ENCODE measurements at places on chromosomes 13 and 19. TPM values are rescaled to one million over a fixed set of nuclear protein-coding genes. Genes with fewer than 3 reads are reported as not detected.

DNA sequence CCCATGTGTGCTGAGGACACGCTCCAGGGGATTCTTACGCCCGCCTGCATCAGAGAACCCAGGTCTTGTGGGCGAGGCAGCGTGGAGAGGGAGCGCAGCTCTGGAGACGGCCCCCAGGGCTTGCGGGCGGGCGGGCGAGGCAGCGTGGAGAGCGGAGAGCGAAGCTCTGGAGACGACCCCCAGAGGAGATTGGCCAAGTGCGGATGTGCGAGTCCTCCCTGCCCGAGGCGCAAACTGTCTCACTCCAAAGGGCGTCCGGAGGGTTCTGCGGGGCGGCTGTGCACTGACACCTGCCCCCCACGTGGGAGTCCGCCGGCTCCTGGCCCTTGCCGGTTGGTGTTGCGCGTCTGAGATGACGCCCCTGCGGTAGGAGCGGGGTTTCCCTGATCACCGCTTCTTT, 39.8 kb downstream of the MCF2L start:
- no peak for DNase-seq

DNA sequence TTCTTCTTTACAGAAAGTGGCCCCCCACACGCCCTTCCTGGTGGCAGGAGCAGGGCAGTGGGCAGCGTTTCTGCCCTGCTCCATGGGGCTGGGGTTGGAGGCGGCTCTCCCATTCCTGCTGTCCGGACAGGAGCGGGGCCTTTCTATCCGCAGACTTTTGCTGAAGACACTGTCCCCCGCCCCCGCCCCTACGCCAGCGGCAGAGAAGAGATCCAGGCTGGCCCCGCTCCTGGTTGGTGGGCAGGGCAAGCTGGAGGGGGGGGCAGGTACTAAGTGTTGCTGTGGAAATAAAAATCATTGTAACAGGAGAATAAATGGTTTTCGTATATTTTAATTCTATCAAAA, 81.7 kb downstream of the ZNF429 start:
- no peak for DNase-seq

GRCh38 chr19:57334191-57334590, 13.9 kb downstream of the ZNF543 start:
- DNase-seq, result no peak

DNA sequence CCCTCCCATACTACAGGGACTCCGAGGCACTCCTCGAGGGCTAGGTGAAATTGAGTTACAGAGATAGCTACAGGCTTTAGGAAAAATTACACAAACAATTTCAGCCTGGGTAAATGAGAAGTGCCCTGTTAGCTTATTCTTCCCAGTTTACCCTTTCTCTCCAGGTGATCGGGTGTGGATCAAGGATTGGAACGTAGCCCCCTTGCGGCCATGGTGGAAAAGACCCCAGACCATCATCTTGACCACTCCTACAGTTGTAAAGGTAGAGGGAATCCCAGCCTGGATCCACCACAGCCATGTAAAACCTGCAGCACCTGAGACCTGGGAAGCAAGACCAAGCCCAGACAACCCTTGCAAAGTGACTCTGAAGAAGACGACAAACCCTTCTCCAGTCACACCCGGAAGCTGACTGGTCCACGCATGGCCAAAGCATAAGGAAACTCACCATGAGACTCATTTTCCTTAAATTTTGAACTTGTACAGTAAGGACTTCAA, 600.6 kb downstream of the UQCRFS1 start:
- no peak for DNase-seq

DNA sequence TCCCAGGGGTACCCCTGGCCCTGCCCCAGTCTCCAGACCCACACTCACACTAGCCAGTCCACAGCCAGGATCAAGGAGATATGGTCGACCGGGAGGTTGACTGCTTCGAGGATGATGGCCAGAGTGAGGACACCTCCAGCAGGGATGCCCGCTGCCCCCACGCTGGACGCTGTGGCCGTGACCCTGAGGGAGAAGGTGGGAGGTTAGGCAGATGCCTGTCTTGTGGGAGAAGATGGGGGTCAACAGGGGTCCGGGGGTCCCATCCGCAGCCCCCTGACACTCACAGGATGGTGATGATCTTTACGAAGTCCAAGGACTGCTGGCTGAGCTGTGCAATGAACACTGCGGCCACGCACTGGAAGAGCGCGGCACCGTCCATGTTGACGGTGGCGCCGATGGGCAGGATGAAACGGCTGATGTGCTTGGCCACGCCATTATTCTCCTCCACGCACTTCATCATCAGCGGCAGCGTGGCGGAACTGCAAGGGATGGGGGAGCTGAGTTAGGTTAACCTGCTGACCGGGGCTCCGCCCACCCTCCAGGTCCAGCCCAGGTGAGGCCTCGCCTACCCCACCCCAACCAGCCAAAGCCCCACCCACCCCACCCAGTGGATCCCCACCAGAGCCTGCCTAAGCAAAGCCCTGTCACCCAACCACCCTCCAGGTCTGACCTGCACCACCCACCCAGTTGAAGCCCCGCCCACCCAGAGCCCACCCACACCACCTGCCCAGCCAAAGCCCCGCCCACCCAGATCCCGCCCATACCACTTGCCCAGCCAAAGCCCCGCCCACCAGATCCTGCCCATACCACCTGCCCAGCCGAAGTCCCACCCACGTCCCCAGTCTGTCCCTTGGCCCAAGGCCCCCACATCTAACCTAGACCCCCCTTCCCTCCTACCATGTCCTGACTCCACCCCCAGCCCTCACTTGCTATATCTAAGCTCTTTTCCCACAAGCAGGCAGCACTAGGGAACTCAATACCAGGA, 11.2 kb downstream of the SLC1A5 start:
- DNase-seq, result no peak

DNA sequence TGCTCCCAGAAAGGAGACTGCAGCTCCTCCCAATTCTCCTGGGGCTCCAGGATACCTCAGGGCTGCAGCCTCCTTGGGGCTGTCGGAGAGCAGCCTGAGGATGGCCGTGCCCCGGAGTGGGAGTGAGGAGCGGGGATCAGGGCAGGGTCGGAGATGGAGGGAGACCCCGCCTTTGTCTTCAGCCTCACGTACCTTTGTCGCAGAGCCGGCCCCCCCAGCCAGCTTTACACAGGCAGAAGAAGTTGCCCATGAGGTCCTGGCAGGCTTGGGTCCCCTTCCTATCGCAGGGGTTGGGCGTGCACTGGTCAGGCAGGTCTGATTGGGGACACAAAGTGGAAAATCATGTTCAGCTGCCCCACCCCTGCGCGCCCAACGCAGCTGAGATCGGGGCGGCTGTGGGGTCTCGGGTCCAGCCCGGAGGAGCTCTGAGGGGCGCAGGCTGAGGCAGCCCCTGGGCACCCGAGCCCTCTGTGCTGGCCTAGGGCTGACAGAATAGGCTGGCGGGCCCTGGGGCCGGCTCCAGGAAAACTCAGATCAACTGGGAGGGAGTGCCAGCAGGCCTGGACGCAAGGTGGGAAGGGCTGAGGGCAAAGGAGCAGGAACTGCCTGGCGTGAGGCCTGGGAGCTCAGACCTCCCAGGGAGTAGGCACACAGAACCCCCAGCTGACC, 24.2 kb downstream of the GAS6 start:
- no peak for DNase-seq

DNA sequence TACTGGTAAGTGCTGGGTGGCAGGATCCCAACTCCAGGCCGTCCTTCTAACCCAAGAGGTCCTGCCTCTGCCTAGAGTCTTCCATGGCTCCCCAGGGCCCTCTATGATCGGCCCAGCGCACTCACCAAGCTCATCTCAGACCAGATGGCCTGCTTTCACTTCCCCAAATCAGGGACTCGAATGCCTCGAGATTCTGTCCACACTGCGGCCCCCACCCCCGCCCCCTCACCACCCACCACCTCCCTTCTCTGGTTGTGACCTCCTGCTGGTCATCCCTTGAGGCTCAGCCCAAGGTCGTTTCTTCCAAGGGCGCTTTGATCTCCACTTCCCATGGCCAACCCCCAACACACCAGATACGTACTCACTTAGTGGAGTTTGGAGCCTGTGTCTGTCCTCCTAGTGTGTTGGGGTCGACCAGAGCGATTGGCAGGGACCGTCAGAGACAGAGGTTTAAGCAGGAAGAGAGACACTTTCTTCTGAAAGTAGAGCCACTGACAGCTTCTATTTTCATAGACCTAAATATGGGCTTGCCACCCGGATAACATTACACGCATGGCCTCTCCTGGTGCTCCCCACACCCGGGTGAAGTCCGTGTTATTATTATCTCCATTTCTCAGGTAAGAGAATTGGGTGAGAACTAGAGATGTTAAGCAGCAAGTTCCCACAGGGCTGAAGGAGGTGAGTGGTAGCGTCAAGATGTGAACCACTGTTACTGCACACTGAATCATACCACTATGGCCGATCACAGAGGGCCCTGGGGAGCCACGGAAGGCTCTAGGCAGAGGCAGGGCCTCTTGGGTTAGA, at the start of gene FCER2:
Gene FCER2, minus strand, starts transcription at position 478 of the 804 bp plus-strand sequence. CDS start 2,371 bp downstream, outside the sequence.
- DNase-seq, result no peak

DNA sequence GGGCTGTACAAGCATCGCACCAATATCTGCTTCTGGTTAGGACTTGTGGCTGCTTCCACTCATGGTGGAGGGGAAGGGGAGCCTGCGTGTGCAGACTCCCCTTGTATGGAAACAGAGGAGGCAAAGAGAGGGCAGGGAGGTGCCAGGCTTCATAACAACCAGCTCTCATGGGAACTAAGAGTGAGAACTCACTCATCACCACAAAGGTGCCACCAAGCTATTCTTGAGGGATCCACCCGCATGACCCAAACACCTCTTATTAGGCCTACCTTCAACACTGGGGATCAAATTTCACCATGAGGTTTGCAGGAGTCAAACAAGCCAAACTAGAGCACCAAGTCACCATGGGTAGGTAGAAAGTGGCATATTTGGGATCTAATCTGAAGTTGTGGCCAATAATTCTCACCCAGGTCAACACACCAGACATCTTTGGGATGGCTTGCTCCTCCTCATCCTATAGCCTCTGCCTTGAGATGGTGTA, 46.4 kb downstream of the RUBCNL start:
- no peak for DNase-seq

Gene SERP2
- polyA plus RNA-seq, result 5.7 TPM

Gene NTN5
- 0.10 TPM for polyA plus RNA-seq

Gene IGLON5
- not detected for polyA plus RNA-seq

Gene IFNL1
- not detected for polyA plus RNA-seq

Gene AMER2
- polyA plus RNA-seq, result not detected

Gene ZNF563
- 2.3 TPM for polyA plus RNA-seq

Data from AG04450 (cell line).